MV-4-11 (cell line): ENCODE measurements at places on chromosomes 5 and 9.

GRCh38 chr5:146402949-146403348 lies 44.2 kb upstream of the TCERG1 start:
- DNase-seq, result no peak

- DNase-seq, result no peak
Observed at GRCh38 chr5:96629774-96630173, 32.4 kb upstream of the CAST start.

DNA sequence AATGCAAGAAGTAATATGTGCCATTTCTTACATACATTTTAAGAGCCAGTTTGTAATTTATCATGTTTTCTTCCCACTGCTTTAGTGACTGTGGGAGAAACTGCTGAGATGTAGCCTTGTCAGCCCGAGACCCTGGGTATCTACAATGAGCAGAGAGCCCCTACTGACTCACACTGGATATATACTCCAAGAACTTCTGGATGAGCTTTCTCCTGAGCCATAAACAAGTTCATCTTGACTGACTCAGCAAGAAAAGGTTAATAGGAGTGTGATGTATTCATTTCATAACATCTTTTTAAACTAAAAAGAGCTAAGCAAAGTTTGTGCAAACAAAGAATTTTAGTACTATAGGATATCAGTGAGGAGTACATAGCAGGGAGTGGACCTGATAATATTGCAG lies 182.5 kb downstream of the EDIL3 start:
- DNase-seq, result no peak

DNA sequence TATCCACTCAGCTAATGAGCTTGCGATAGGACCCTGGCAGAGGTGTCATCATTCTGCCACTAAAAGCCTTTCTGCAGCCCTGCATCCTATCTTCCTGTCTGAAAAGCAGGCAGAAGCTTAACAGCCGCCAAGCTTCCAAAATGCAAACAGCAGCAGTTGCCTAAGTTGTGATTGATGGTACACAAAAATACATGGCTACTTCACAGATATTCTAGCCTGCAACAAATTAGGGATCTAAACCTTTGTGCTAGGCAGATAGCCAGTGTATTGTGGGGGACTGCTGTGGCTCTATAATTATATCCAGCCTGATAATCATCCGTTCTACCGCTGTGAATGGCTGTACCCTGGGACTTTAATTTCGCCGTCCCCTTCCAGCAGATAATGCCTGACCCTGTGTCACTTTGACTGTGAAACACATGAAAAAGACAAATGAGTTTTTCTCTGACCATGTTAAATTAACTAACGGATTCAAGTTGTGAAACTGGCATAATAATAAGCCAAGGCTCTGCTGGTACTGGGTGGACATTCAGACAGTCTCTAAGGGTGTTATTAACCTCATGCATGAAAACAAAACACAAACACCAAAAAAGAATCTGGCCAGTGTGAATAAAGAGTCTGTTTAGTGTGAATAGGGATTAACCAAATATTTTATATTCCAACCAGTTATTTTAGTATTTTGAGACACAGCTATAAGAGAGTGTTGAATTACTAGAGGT lies 45.9 kb downstream of the SEMA6A start:
- DNase-seq, result no peak

- peak; percentile 42 for DNase-seq
Observed at GRCh38 chr9:136551401-136552116, 5.7 kb upstream of the NOTCH1 start.

DNA sequence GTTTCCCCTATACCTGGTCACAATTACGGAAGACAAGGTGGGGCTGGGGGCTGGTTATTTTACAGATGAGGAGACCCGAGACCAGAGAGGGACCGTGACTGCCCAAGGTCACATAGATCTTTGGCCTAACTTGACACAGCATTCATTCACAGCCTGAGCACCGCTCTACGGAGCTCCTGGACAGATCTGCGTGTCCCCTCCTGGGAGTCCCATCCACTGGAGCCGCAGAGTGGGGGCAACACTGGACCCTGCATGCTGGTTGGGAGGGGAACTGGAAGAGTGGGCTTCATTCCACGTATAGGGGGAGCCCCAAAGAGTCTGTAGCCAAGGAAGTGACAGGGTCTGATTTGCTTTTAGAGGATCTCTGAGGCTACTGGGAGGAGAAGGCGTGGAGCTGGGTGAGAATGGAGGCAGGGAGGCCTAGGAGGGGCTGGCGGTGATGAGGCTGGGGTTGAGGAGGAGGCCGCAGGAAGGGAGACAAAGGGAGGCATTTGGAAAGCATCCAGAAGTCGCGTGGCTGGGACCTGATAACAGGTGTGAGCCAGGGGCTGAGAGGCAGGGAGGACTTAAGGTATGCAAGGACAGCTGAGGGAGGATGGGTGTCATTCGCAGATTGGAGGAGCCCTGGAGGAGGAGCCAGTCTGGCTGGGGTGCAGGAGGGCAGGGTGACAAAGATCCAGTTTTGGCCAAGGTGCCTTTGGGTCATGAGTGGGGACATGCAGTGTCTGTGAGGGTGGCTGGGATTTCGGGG lies 64.3 kb upstream of the IER5L start:
- DNase-seq, result no peak

GRCh38 chr5:139565411-139566305 lies 4.5 kb downstream of the UBE2D2 start:
- DNase-seq, result peak; percentile 90

GRCh38 chr5:172771439-172772111 lies 580 bp upstream of the DUSP1 start:
- no peak for DNase-seq

DNA sequence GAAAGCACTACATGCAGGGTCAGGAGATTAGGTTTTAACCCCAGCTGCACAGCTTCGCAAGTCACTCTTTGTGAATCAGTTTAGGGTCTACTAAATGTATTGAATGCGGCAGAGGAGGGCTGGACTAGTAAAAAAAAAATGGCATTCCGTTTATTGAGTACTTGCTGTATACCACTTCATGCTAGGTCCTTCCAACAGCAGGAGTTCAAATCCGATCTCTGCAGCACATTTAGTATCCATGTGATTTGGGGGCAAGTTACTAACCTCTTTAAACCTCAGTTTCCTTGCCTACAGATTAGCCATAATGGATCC lies 204.4 kb downstream of the SNCAIP start:
- no peak for DNase-seq

DNA sequence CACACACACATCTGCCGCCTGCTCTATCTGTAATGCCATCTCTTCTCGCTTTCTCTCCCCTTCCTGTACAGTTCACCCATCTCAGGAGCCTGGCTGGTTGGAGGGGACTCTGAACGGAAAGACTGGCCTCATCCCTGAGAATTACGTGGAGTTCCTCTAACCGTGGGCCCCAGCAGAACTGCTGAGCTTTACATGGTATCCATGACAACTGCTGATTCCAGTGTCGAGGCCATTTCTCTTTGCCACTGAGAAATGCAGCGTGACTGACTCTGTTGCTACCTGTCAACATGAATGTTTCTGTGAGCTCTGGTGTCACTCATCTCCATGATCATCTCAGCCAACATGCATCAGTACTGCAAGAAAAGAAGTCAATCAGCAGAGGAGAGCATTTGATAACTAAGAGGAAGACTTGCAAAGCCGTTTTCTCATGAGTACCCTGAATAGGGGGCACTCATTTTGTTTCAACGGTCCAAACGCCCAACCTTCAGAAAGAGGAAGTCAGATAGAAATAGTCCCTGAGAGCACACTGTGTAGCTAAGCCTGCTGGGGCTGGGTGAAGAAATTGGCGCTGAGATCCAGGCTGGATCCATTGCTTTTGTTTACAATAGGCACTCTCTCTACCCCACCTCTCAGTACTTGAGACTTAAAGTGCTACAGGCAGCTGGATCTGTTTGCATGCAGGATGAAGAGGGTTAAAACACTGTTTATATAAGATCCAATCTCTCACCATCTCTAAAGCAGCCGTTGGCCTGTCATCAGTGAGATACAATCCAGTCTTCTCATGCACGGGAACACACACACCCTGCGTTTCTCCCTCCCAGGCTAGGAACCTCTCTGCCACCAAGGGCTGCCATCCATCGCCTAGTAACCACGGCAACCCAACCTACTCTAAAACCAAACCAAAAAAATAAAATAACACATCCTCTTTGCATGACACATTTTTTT lies 180.9 kb downstream of the NR3C1 start:
- peak; percentile 90 for DNase-seq

GRCh38 chr9:110160123-110160522 lies 47.8 kb downstream of the C9orf152 start:
- DNase-seq, result no peak

DNA sequence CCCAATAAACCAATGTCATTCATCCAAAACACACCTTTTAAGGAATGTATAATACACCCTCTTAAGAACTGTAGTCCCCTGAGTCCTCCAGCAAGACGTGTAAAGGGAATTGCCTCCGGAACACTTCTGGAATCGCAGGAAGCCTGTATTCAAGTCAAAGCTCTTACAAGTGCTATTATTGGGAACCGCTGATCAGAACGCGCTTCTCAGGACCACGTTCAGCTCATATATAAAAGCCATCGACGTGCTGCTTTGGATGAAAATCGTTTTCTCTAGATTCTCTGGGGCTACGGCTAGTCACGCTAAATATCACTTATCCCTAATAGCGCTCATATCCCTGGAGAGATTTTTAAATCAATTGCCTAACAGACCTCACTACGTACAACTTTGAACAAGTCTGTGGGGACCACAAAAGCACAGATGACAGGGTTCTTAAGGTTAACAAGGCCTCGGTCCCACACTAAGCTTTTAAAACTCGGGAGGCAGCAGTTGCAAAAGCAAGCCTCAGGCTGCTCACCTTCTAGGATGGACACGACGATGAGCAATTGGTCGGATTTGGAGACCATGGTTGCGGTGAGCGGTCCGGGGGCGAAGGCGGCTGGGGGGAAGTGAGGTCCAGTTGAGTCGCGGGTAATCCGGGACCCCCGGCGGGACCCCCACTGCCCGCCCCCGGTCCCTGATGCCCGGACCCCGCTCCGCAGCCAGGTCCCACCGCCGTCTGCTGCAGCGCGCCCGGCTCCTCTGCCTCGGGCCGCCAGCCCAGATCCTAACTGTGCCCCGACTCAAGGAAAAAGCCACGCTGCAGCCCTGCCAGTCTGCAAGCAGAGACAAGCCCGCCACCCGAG lies 548 bp downstream of the CEP120 start:
- peak; percentile 3 for DNase-seq

- DNase-seq, result no peak
Observed at GRCh38 chr5:59937633-59938032, 44.1 kb upstream of the PDE4D start.

DNA sequence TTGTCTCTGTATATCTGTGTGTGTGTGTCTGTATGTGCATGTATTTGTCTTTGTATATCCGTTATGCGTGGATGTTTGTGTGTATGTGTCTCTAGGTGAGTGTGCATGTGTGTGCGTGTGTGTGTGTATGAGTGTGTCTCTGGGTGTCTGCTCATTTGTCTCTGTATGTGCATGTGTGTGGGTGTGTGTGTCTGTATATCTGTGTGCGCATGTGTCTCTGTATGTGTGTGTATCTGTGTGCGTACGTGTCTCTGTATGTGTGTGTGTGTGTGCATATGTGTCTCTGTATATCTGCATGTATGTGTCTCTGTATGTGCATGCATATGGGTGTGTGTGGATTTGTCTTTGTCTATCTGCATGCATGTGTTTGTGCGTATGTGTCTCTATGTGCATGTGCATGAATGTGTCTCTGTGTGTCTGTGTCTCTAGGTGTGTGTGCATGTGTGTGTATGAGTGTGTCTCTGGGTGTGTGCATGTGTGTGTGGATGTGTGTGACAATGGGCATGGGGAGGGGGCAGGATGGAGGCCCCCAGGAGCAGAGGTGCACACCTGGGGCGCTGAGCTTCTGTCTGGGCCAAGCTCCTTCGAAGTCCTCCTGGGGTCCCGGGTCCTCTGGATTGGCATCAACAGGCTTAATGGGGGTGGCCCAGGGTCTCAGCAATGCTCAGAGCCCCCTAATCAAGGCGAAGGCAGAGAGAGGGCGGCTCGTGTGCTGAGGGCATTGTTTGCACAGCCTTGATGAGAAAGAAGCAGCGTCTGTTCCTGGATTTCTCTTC lies 373.4 kb upstream of the IRX4 start:
- DNase-seq, result no peak
